ENCODE measurements at places on chromosomes 7 and 10. TPM values are rescaled to one million over a fixed set of nuclear protein-coding genes. Genes with fewer than 3 reads are reported as not detected.

Gene CYP2C19
- polyA plus RNA-seq, result 106 TPM

Gene PNLIPRP2
- not detected for polyA plus RNA-seq

Gene OPALIN
- polyA plus RNA-seq, result not detected

Gene CCM2
- polyA plus RNA-seq, result 46.6 TPM

Measured in liver (tissue), 10 donors.